ENCODE measurements at places on chromosomes 6 and 20. TPM values are rescaled to one million over a fixed set of nuclear protein-coding genes. Genes with fewer than 3 reads are reported as not detected.

Gene RNF144B
- 23.2 TPM for total RNA-seq

Gene HLA-DOA
- total RNA-seq: 7.3 TPM

Gene GPR6
- total RNA-seq: not detected

Gene NNAT
- 0.54 TPM for total RNA-seq

Gene APCDD1L
- not detected for total RNA-seq

Gene KIAA0408
- 6.4 TPM for total RNA-seq

Gene KIAA1755
- not detected for total RNA-seq

DNA sequence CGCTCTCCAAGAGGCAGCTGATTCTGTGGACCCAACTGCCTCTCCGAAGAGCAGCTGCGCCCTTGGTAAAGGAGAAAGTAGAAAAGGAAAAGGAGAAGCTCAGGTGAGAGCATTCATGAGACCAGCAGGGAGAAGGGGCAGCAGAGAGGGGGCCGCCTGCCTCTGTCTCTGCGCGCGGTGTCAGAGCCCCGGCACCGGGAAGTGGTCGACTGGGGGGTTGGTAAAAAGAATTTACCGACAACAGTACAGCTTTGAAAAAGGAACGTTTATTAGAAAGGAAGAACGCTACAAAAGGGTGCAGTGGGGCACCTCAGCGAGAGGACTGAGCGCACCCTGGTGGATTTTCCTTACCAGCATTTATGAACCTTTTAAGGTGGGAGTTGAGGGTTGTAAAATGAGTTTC is 61.9 kb downstream of the GPR6 start:
- peaks cover 7% of the 10 kb centered on the region for H3K27me3 ChIP-seq
- H3K4me3 ChIP-seq: peak overlapping the region; percentile 59
- H3K36me3 ChIP-seq: no peaks in the 10 kb centered on the region
- H3K27ac ChIP-seq: peak overlapping the region; percentile 36

DNA sequence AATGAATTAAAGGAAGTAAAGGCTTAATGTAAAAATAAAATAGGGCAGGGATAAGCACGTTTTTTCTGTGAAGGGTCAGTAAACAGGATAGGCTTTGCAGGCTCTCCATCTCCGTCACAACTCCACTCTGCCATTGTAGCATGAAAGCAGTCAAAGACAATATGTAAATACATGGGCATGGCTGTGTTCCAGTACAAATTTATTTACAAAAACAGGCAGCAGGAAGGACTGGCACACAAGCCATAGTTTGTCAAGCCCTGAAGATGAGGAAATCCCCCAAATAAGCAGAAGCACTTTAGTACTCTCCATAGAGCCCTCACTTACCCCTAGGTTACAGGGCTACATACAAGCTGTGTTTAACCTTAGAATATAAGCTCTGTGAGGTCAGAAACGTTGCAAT is 8.9 kb upstream of the FBXO9 start:
- no peak for DNase-seq
- H3K4me3 ChIP-seq: no peak overlapping the region
- peaks cover 11% of the 10 kb centered on the region for H3K27me3 ChIP-seq
- no peak overlapping the region for H3K27ac ChIP-seq
- peaks cover 20% of the 10 kb centered on the region for H3K36me3 ChIP-seq
- H3K4me1 ChIP-seq: peaks cover 46% of the 10 kb centered on the region

DNA sequence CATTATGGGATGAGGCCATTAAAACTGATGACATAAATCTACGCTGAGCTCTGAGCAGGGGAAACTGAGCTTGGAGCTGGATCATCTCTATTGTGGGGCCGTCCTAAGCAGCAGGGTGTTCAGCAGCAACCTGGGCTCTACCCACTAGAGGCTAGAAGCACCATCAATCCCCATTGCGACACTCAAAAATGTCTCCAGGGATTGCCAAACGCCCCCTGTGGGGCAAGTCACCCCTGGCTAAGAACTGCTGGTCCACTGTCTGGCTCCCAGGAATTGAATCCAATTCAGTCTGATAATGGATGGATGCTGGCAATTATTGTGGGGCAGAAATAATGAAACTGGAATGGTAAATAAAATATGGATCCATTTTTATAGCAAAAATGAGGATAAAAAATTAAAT is 38.2 kb downstream of the PMEPA1 start:
- peaks cover 11% of the 10 kb centered on the region for H3K36me3 ChIP-seq
- no peak for DNase-seq
- peaks cover 33% of the 10 kb centered on the region for H3K4me1 ChIP-seq
- H3K4me3 ChIP-seq: no peak overlapping the region
- peak overlapping the region; percentile 87 for H3K27ac ChIP-seq

- H3K27ac ChIP-seq: no peak overlapping the region
- H3K27me3 ChIP-seq: no peaks in the 10 kb centered on the region
- H3K4me1 ChIP-seq: peaks cover 6% of the 10 kb centered on the region
Measured at GRCh38 chr6:156169371-156169770, 607.8 kb upstream of the ARID1B start.

DNA sequence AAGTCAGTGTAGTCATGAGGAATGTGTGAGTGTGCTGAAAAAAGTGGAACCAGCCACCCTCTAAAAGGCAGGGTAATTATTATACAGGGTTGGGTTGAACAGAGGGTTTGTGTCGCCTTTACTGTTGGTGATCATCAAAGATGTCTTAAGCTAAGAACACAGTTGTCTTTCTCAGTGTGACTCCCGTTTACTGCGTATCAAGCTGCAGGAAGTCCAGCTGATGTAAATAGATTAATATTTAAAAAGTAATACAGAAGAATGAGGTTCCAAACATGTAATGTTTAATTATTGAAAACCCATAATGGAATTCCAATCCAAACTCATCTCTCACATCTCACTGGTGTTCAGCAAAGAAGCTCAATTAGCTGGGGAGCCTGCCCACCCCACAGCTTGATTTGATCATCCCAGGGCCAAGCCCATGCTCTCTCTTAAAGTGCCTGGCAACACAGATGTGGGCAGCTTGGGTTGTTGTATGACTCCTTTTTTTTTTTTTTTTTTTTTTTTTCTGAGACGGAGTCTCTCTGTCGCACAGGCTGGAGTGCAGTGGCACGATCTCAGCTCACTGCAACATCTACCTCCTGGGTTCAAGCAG is 127.5 kb downstream of the SOBP start:
- H3K4me3 ChIP-seq: no peak overlapping the region
- peaks cover 2% of the 10 kb centered on the region for H3K27me3 ChIP-seq
- no peak overlapping the region for H3K27ac ChIP-seq
- peaks cover 16% of the 10 kb centered on the region for H3K4me1 ChIP-seq
- no peaks in the 10 kb centered on the region for H3K36me3 ChIP-seq
- DNase-seq: no peak

DNA sequence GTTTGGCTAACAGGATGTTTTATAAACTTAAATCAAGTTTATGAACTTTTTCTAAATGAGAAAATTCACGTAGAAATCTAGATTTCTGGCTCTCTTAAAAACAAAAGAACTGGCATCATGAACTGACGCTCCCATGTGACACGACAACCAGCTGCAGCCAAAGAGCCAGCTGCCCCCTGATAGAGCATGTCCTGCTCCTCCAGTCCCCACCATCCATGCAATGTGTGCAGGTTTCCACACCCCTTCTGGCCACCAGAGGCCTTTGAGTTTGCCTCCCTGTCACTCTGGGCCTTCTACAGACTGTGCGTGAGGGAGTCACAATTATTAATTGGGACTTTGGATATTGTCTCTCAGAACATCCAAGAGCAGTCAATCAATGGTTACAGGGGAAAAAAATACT is 1.6 kb upstream of the GPLD1 start:
- DNase-seq: no peak
- no peaks in the 10 kb centered on the region for H3K36me3 ChIP-seq
- H3K4me1 ChIP-seq: peaks cover 8% of the 10 kb centered on the region
- peaks cover 3% of the 10 kb centered on the region for H3K27me3 ChIP-seq
- H3K27ac ChIP-seq: no peak overlapping the region

DNA sequence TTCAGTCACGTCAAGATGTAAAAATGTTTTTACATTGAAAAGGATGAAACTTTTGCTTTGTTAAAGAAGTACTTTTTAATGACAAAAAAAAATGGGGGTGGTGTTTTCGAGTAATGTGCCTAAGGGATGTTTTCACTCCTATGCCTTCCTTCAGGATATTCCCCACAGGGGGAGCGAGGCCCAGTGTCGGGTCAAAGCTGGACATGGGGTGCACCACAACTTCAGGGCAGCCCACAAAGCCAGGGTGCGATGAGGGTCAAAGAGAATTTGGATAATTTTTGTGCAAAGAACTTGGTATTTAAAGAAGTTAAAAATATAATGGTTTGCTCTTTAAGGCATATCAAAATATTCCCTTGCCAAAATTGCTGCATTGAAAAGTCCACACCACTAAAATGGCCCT is 247.8 kb downstream of the KCNQ5 start:
- H3K36me3 ChIP-seq: no peaks in the 10 kb centered on the region
- no peaks in the 10 kb centered on the region for H3K27me3 ChIP-seq
- DNase-seq: no peak
- no peak overlapping the region for H3K4me3 ChIP-seq
- H3K4me1 ChIP-seq: no peaks in the 10 kb centered on the region
- H3K27ac ChIP-seq: no peak overlapping the region

GRCh38 chr20:17992224-17992637 is 23.4 kb downstream of the MGME1 start:
- H3K4me1 ChIP-seq: peaks cover 9% of the 10 kb centered on the region
- H3K27ac ChIP-seq: peak overlapping the region; percentile 72
- H3K4me3 ChIP-seq: no peak overlapping the region
- DNase-seq: no peak
- H3K27me3 ChIP-seq: no peaks in the 10 kb centered on the region

DNA sequence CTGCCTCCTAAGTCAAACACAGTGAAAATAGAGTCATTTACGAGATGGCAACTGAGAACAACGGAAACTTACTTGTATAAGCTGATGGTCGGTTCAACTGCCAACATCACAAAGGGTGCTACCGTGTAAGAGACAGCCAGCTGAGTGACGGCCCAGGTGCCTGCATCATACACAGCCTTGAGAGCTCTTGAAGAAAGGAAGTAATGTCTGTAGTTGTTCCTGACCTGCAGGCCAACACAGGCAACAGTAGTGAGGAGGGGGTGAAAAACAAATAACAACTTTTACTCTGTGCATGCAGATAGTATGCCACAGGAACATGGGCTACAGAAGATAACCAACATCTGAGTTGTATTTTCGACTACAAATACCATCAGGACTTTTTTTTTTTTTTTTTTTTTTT is 102.7 kb downstream of the MBOAT1 start:
- H3K4me1 ChIP-seq: peaks cover 9% of the 10 kb centered on the region
- H3K27me3 ChIP-seq: no peaks in the 10 kb centered on the region
- DNase-seq: no peak
- no peaks in the 10 kb centered on the region for H3K36me3 ChIP-seq

DNA sequence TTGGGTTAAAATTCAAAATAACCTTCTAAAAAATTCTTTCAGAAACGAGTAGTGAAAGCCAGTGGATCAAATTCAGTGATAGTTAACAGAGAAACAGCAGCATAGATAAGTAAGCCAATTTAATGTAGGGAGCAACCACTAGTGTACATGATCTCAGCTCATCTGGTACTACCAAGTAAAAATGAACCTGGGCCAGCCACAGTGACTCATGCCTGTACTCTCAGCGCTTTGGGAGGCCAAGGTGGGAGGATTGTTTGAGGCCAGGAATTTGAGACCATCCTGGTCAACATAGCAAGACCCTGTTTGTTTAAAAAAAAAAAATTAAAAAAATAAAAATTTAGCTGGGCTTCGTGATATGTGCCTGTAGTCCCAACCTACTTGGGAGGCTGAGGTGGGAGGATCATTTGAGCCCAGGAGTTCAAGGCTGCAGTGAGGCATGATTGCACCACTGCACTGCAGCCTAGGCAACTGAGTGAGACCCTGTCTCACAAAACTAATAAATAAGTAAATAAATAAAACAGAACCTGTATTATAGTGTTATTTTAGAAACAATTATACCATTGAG is 32.4 kb downstream of the CBFA2T2 start:
- H3K4me1 ChIP-seq: no peaks in the 10 kb centered on the region
- H3K36me3 ChIP-seq: no peaks in the 10 kb centered on the region
- H3K27ac ChIP-seq: no peak overlapping the region
- H3K27me3 ChIP-seq: no peaks in the 10 kb centered on the region
- no peak for DNase-seq

DNA sequence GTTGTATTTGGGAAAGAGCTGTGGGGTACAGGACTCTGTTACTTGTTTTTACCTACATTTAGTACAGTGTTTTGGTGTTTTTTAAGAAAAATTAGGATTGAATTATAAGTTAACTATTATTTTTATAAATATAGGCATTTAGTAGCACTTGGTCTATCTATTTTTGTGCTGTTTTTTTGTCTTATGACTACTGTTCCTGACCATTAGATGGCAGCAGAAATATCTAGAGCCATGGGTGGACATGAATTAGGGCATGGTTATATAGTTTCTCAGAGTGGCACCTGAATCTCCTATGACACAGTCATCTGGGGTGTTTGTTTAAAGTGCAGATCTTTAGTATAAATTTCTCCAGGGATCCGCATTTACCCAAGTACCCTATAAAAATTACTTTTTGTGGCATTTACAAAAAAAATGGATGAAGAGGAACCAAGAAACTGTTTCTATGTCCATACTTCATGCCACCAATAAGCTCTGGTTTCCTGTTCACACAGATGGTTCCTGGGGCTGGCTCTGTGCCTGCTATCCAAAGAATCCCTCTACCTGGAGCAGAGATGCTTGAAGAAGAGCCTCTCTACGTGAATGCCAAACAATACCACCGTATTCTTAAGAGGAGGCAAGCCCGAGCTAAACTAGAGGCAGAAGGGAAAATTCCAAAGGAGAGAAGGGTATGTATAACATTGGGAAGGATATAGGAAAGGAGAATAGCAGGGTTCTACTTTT is 19.8 kb downstream of the NFYA start:
- H3K36me3 ChIP-seq: peaks cover 51% of the 10 kb centered on the region
- H3K4me3 ChIP-seq: no peak overlapping the region
- DNase-seq: no peak
- no peak overlapping the region for H3K27ac ChIP-seq
- H3K27me3 ChIP-seq: no peaks in the 10 kb centered on the region

- no peaks in the 10 kb centered on the region for H3K27me3 ChIP-seq
- H3K4me3 ChIP-seq: no peak overlapping the region
- H3K36me3 ChIP-seq: no peaks in the 10 kb centered on the region
- DNase-seq: no peak
- H3K27ac ChIP-seq: no peak overlapping the region
Measured at GRCh38 chr6:87465051-87465450, 7.7 kb upstream of the SLC35A1 start.

DNA sequence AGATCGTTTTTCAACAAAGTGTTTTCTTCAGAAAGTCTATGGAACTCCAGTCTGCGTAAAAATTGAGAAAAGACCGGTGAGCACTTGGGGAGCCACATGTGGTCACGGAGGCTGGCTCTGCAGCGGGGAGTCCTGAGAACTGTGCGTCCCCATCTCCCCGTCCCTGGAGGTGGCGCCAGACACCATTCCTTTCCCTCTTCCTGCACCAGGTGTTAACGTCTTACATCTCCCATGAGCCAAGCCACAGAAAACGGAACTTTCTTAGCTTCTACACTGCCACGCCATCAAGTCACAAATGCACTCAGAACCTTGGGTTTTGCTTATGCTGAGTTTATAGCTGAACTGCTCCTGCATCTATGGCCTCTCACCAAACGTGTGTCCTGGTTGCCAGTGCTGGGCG is 62.6 kb downstream of the GINS1 start:
- peak; percentile 51 for DNase-seq
- H3K4me3 ChIP-seq: peak overlapping the region; percentile 72
- H3K4me1 ChIP-seq: peaks cover 6% of the 10 kb centered on the region
- H3K27me3 ChIP-seq: peaks cover 12% of the 10 kb centered on the region

- H3K4me3 ChIP-seq: no peak overlapping the region
- H3K4me1 ChIP-seq: no peaks in the 10 kb centered on the region
- H3K27ac ChIP-seq: no peak overlapping the region
- H3K36me3 ChIP-seq: no peaks in the 10 kb centered on the region
- no peaks in the 10 kb centered on the region for H3K27me3 ChIP-seq
- DNase-seq: no peak
Measured at GRCh38 chr6:136811272-136811671, 11.1 kb upstream of the PEX7 start.

Data from endothelial cell (in vitro differentiated cells).